ENCODE measurements at places on chromosomes 13 and 19.

DNA sequence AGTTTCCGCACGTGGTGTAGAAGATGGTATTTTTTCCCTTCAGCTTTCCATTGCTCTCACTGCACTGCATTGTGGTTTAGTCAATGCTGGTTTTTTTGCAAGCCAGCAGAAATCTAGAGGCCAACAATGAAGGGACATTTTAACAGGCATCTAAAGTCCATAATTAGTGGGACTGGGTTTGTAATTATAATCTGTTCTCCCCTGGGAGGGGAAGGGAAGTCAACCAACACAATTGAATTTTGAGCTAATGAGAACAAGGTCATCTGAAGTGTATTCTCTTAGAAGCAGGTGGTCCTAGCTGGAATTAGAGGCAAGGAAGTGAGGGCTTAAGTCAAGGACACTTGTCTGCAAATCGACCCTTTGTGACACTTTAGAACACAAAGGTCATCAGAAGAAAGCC lies 156.4 kb downstream of the MYO16 start:
- no peak for DNase-seq

- DNase-seq: no peak
Observed at GRCh38 chr19:39927076-39927475, 7.4 kb downstream of the FCGBP start.

- no peak for DNase-seq
Observed at GRCh38 chr19:33132021-33132420, at the start of gene WDR88. TSS of gene WDR88 (plus strand) at chr19:33132114. CDS start at chr19:33132170, 56 bp downstream.

- no peak for DNase-seq
Observed at GRCh38 chr13:48776401-48776800, 122.7 kb downstream of the CYSLTR2 start.

DNA sequence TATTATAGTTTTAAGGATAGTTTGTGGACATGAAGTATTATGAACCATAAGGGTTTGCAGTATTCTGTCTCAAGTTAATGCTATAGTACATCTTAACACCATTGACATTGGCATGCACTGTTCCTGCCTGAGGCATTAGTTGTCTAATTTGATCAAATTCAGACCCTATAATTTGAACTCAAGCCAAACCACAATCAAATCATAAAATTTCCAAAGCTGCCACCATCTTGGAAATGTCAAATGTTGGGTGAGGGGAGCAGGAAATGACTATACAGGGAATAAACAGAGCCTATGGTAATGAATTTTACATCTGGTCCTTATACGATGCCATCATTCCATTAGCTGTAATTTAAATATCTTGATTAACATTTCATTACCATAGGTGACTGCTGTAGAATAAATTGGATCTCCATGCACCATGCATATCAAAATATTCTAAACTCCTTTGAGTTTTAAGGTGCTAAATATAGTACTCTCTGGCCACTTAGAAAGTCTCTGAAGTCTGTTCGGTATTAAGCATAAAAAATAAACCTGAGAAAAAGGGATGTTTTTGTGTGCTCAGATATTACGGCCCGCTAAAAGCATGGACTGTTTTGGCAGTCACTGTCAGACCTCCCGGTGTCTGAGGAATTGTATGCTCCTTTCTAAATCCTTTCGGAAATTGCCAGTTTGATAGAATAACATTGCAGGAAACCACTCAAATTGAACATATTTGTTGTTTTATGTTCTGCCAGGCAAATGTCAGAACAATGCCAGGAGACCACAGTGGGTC lies 257.7 kb downstream of the SPRY2 start:
- DNase-seq: no peak

DNA sequence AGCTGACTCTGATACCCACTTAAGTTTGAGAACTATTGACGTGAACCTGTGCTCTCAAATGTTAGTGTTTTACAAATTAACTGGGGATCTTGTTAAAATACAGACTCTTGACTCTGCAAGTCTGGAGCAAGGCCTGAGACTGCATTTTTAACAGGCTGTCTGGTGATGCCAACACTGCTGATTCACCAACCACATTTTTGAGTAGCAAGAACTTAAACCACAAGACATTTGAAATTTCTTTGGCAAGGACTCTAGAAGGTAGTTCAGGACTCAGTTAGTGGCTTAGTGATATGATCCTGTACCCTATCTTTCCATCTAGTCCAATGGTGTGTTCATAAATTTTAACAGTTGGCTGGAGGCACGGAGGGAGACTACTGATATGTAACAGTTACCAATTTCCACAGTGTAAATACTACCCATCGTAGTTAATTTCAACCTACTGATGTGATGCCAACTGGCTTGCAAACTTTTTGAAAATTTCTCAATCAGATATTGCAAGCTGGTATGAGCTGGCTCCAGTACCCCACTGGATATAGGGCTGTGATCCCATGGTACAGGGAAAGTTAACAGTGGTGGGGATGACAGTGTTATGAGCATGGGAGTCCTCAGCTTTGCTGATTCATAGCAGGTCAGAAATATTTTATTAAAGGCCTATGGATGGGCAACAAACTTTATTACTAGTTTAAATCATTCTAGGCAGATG lies 255.1 kb downstream of the TBC1D4 start:
- DNase-seq: no peak

DNA sequence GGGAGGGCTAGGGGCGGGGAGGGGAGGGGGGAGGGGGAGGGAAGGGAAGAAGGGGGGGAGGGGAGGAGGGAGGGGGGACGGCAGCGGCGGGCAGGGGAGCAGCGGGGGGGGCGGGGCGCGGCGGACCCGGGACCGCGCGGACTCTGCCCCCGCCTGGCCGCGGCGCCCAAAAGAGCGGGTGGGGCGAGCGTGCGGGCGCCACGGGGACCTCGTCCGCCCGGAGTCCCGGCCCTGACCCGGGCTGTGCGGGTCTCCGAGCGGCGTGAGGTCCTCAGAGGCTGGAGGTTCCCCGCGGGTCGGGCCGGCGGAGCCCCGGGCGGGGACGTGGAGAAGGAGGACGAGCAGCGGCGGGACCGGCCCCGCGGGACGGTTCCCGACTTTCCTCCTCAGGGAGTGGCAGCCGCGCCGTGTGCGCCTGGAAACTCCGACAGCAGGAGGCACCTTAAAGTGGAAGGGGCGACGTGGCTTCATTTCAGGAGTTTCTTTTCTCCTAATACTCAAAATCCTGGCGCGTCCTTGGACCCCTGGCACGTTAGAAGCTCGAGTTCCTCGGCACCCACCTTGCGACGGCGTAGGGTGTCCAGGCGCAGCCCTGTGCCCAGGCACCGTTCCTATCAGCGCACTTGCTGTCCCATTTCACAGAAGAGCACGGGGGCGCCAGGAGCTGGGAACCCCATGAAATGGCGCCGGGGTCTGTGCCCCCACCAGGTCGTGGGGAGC lies 518 bp upstream of the PLPP2 start:
- DNase-seq: no peak

DNA sequence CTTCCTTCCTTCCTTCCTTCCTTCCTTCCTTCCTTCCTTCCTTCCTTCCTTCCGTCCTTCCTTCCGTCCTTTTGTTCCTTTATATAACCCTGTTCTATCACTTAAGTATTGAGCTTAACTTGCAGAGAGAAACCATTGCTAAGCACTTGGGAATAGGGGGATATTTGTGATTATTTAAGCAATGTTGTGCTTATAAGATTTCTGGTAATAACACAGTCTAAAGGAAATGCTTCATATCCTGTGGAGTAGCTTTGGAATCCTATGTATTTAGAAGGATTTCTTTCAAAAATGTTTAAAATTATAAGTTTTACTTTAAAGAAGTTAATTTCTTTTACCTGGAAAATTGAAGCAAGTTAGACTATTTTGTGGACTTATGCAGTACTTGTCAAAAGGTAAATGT lies 209.8 kb downstream of the PCCA start:
- no peak for DNase-seq

DNA sequence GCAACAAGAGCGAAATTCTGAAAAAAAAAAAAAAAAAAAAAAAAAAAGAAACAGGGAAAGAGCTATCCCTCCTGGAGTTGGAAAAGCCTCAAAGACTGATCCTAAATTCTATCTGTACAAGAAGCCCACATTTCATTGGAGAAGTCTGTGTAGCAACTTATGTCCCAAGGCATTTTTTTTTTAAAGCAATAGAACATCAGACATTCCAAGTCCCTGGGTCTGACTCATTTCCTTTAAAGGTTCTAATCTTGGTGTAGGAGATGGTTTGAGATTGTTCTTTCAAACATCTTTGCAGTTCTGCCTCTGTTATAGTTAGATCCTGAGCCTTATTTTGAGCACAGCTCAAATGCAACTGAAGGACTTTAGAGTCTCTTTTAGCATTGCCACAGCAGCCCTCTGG lies 706.5 kb upstream of the MIR17HG start:
- DNase-seq: no peak
